ENCODE measurements at places on chromosomes 3 and 15.

DNA sequence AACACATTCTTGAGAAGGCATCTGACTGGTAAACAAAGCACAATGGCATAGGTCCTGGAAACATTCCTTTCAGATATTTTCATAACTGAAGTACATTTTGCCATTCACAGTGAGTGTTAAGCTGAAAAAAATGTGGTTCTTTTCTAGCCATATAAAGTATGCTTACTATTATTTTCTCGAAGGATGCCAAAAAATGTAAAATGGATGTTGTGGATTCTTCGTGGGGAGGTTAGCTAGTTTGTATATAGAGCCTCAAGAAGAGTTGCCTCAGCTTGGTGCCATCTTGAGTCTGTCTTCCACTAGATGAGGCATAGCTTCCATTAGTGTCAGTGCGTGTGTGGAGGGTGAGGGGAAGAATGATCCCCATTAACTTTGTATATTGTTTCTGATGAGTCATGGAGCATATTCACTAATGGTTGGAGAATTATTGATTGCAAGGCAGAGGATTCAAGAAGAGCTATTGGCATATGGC, 4.1 kb downstream of the MBNL1 start:
- no peak for DNase-seq

DNA sequence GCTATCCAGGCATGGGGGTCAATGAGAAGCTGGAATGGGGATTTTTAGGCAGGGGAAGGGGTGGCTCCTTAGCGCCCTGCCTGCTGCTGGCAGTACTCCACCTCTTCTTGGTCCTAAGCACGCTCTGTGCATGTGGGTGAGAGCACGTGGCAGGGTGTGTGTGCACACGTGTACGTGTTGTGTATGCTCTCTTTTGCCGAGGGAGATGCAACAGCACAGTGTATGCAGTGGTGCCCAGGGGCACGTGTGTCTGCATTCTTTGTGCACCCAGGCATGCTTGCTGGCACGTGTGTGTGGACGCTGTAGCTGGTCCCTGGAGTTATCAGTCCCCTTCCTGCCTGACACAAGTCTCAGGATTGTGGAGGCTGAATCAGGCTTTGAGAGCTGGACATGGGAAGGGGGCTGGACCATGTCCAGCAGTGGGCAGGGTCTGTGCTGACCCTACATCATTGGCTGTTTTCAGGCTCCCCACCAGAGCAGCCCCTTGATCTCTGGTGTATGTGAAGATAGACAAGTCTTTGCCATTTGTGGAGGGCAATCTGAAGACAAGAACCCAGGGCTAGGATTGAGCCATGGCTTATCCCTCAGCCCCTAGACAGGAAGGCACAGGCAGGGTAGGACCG, 1.9 kb upstream of the CAMKV start:
- DNase-seq: no peak

DNA sequence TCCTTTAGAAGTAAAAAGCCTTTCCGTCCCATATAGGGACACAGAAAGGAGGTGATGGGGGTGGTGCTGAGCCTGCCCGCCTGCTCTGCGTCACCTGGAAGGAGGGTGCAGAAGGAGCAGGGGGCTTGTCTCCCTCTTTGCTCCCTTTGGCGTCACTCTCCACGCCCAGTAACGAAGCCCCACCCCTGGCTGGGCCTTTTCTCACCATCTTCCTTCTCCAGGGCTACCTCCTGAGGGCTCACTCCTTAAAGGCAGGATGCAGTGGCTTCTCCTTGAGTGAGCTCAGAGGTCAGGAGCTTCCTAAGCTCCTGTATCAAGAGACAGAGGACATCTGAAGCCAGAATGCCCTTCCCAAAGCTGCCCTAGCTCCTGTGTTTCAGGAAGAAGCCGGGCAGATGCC, 31.5 kb downstream of the SLCO3A1 start:
- no peak for DNase-seq

GRCh38 chr3:53234841-53235232, 21.0 kb downstream of the TKT start:
- DNase-seq: no peak

GRCh38 chr3:73326396-73326795, 264.9 kb downstream of the EBLN2 start:
- DNase-seq: no peak

Data from activated naive CD8-positive, alpha-beta T cell treated with anti-CD3 and anti-CD28 coated beads, Interleukin-2, amount 50 U/mL, for 16 hours (primary cell).